ENCODE measurements at places on chromosomes 7 and 10. TPM values are rescaled to one million over a fixed set of nuclear protein-coding genes. Genes with fewer than 3 reads are reported as not detected.

DNA sequence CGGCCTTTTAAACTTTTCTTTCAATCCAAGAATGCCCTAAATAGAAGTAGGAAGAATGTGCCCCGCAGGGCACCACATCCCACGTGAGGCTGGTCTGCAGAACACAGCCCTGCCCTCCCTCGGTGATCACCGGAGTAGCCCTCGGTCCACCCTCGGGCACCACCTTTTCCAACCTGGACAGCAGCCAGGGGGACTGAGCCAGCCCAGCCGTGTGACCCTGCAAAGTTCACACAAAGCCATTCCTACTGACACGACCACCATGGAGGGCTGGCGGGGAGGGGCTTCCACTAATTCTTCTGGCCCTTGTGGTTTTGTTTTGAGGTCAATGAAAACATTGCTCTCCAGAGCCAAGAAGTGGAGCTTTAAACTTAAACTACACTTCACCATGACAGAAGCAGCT lies 132.2 kb downstream of the TCERG1L start:
- DNase-seq: peak; percentile 15

- DNase-seq: no peak
Measured at GRCh38 chr7:123024989-123025758, 29.7 kb upstream of the TAS2R16 start.

DNA sequence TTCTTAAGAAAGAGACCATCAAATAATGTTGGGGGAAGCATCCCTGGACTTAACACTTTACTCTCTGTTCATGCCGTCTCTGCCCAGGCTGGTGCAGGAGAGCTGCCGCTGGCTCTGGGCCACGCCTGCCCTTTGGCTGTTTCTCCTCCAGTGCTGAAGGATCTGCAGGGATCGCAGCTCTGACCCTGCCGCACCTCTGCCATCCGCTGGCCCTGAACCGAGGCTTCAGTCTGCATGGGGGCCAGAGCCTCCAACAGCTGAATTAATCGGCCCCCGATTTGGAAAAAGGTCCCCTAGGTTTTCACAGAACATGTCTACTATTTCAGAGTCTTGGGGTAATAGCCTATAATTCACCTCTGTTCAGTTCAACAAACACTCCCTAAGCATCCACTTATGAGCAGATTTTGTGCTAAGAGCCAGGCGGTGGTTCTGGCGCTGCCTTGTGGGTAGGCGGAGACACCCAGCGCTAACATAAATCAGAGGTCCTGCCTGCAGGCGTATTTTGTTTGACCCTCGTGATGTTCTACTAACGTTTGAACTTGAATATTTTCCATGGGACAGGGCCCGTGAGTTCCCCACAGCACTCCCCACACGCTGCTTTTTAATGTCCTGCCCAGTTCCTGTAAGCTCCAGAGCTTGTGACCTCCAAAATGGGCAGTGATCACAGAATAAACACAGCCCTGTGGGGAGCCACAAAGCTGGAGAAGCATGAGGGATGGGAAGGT lies 99.0 kb downstream of the DYNC2I1 start:
- no peak for DNase-seq

TLL2 gene
- total RNA-seq: 1.8 TPM
